ENCODE measurements at places on chromosomes 1 and 21.

GRCh38 chr1:161747801-161748200 is 1.8 kb upstream of the DUSP12 start:
- no peak for DNase-seq

GRCh38 chr1:160032165-160032820 is 503 bp upstream of the PIGM start:
- DNase-seq, result no peak

GRCh38 chr1:221841251-221841982 is 99.5 kb upstream of the DUSP10 start:
- DNase-seq, result no peak

DNA sequence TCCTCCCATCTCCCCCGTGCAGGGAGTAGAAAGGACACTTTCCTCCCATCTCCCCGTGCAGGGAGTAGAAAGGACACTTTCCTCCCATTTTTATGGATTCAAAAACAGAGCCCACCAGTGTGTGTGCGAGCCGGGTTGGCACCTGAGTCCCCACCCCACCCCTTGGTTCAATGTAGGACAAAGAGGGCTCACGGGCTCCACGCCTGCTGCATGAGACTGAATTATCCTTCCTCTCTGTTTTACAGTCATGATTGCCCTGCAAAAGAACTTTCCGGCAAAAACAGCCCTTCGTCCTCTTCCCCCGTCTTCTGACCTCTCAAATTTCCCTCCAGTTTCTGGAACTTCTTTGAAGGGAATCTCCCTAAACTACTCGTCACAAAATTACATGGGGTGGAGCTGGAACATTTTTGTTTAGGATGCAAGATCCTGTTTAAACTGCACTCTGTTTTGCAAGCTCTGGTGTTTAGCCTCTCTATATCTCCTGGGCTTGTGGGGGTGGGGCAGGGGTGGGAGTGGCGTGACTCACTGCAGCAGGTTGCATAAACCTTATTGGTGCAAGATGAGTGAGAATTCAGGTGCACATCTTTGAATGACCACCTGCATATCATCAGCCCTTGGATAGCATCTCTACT is 99.8 kb downstream of the PSMG1 start:
- DNase-seq, result no peak

- DNase-seq, result no peak
Observed at GRCh38 chr1:180386745-180387367, 115.5 kb downstream of the ACBD6 start.

- no peak for DNase-seq
Observed at GRCh38 chr1:2972879-2973575, 48.2 kb upstream of the ACTRT2 start.

- DNase-seq, result no peak
Observed at GRCh38 chr1:178551940-178552339, 39.0 kb downstream of the TEX35 start.

GRCh38 chr21:33036430-33037162 is 10.9 kb downstream of the OLIG2 start:
- DNase-seq, result no peak

DNA sequence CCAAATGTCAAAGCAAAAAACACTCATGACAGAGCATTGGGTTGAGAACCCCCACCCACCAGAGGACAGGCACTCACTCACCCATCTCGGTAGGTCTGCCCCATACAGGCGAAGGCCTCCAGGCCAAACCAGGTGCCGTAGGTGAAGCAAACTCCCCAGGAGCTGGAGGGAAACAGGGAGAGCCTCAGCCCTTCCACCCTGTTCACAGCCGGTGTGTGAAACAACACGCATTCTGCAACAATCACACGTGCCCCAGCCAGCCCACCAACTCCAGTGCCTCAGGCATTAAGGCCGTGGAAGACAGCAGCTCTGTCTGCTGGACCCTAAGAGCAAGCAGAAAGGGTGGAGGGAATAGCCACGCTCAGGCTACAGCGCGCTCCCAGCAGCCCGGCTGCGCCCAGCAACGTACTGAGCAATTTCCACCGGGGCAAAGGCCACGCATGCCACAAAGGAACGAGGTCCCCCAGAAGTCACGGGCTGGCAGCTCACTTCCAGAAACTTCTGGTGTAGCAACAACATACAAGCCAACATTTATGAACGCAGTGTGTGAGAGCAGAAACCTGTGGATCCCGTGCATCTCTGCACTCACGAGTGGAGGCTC is 11.4 kb upstream of the SPATC1L start:
- no peak for DNase-seq

- no peak for DNase-seq
Observed at GRCh38 chr1:157673008-157673407, 27.6 kb downstream of the FCRL3 start.

- DNase-seq, result no peak
Observed at GRCh38 chr1:45383191-45383590, 43.0 kb upstream of the MUTYH start.

DNA sequence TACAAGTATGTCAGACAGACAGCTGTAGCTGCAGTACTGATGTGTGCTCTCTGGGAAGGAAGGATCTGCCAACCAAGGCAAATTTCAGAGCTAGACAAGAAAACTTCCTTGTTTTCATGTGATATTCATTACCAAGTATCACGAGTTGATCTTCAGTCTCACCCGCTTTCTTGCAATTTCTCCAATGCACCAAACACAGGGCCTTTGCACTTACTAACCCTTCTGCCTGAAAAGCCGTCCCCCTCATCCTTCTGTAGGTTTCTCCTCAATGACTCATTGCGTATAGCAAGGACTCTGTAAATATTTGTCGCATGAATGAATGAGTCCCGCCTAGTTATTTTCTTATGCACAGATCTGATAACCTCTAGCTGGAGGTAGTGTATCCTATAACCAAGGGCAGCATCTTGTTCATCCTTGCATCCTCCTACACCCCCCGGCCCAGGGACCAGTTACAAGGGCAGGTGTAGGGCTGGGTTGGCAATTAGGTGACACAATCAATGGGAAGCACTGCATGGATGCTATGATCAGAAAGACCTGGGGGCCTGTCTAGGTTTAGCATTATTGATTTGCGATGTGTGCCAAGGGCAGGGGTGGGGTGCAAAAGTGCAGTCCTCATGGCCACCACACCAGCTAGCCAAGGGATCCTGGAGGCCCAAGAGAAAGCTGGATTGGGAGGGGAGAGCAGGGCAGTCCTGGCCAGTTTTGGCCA is 51.4 kb upstream of the GPR157 start:
- DNase-seq, result no peak

GRCh38 chr1:18271336-18271735 is 163.7 kb downstream of the IGSF21 start:
- DNase-seq, result no peak

DNA sequence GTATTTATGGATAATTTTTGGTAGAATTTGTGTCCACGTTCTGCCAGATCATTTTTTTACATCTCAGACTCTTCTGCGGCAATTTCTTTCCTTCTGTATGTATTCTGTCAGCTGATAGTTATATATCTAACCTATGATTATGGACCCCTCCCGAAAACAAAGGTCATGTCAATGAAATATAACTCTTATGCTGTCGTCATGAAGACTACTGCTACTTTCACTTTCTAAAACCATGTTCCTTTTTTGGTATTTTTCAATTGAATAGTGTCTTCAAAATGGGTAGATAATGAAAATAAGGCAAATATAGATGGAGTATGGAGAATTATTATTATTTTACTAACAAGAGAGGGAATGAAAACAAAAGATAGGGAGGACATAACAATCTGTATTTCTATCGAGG is 3.2 kb downstream of the ANGPTL1 start:
- DNase-seq, result no peak

GRCh38 chr1:34885405-34886247 is 26.1 kb upstream of the SMIM12 start:
- peak; percentile 33 for DNase-seq

- no peak for DNase-seq
Observed at GRCh38 chr1:62356257-62356835, 37.1 kb upstream of the KANK4 start.

GRCh38 chr1:56202796-56203492 is 376.4 kb downstream of the PLPP3 start:
- DNase-seq, result no peak

GRCh38 chr1:197924516-197925123 is 7.4 kb downstream of the LHX9 start:
- DNase-seq, result no peak

- no peak for DNase-seq
Observed at GRCh38 chr1:17167041-17167785, 37.7 kb upstream of the PADI1 start.

- DNase-seq, result no peak
Observed at GRCh38 chr1:198253668-198254067, 96.9 kb downstream of the NEK7 start.

DNA sequence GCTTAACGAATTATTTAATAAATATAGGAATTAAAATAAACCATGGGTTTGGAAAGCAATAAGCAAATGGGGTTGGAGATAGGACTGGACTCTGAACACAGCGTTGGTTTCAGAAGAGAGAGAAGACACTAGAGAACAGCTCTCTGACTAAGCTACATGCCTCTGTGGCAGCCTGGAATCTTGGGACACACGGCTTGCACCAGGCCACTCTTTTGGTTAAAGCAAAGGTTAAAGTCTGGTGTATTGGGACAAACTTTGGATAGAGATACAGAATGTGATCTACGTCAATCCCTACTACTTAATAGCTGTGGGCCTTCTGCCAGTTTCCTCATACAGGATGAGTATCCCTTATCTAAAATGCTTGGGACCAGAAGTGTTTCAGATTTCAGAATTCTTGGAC is 49.7 kb upstream of the HSD17B7 start:
- DNase-seq, result no peak

Measured in stimulated activated CD4-positive, alpha-beta T cell treated with anti-CD3 and anti-CD28 coated beads, Interleukin-2, amount 100 ng/mL, for 4 hours (primary cell).